Ammon's horn (tissue), 1 donor: ENCODE measurements at places on chromosomes 16 and 17.
A peak's percentile ranks its signal among the peaks of the same experiment; 100 is the strongest.

GRCh38 chr16:77949445-77949844 is 72.9 kb upstream of the CLEC3A start:
- no peak for DNase-seq

- DNase-seq, result no peak
These were observed 54.9 kb downstream of the RGS9 start for GRCh38 chr17:65191811-65192740.

DNA sequence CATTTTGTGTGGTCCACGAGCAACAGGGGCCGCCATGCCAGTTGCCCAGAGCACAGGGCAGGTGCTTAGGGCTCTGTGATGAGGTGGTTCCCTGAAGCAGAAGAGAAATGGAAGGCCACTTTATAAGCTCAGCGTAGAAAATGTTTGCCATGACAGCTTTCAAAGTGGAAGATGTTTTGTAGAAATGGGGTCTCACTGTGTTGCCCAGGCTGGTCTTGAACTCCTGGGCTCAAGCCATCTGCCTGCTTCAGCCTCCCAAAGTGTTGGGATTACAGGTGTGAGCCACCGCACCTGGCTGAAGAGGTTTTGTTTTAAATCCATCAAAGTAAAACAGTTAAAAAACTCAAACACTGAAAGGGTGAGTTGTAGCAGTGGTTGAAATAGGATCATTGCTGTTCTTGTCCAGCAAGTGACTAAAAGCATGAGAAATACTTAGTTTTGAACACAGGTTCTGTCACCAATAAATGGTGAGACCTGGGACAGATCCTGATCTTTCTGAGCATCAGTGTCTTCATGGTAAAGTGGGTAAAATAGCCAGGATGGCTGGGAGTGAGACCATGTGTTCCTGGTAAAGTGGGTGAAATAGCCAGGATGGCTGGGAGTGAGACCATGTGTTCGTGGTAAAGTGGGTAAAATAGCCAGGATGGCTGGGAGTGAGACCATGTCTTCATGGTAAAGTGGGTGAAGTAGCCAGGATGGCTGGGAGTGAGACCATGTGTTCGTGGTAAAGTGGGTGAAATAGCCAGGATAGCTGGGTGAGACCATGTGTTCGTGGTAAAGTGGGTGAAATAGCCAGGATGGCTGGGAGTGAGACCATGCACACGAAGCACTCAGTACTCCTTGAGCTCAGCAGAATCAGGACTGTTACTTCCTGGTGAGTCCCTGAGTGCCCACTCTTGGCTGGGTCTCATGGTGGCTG is 46.0 kb downstream of the BANP start:
- DNase-seq, result no peak

GRCh38 chr16:68659412-68660358 is 14.6 kb downstream of the CDH3 start:
- no peak for DNase-seq

GRCh38 chr16:50354629-50355456 is 13.9 kb downstream of the BRD7 start:
- no peak for DNase-seq

- no peak for DNase-seq
These were observed 83.1 kb upstream of the CNTNAP4 start for GRCh38 chr16:76193906-76194615.

DNA sequence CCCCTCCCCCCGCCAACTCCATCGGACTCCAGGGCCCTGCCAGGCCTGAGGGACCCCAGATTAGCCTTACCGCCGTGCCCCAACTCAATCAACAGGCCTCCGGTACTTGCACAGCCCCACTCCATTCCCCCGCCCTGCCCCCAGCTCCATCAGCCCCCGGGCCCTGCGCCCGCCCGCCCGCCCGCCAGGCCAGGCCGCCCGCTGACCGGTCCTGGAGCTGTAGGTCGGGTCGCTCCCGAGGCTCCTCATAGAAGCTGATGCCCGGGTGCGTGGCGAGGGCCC is 308 bp downstream of the GTF3C1 start:
- DNase-seq, result peak; percentile 30

GRCh38 chr16:53982631-53983042 is 278.7 kb downstream of the FTO start:
- DNase-seq, result no peak

DNA sequence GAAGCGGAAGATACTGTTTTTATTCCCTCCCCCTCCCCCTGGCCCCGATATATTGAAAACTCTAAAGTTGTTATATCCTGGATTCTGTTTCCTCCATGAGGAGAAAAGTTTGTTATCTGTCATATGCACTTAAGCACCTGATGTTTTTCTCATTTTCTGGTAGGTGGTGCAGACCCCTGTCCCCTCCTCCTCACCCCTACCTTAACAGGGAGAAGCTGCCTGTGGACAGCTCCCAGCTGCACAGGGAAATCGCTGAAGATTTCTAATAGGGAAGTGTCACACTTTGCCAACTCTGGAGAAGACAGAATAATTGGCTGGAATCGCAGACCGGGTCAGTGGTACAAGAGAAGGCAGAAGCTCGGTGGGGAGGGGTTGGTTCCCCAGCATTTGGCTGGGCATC is 45.3 kb upstream of the TOB1 start:
- no peak for DNase-seq

DNA sequence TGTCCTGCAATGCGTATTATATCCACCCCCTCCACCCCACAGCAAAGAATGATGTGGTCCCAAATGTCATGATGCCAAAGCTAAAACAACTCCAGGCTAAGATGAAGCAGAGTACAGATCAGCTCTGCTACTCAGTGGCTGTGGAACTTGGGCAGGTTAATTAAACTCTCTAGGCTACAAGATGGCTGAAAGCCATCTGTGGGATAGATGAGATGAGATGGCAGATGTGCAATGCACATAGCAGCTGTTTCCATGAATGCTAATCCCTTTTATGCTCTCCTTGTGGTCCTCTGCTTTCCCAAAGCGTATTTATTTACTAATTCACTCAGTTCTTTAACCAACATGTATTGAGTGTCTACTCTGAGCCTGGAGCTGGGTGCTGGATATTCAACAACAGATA is 114.4 kb downstream of the GRIN2A start:
- DNase-seq, result no peak

- DNase-seq, result no peak
These were observed 20.6 kb upstream of the ARHGAP17 start for GRCh38 chr16:25035494-25036405.

DNA sequence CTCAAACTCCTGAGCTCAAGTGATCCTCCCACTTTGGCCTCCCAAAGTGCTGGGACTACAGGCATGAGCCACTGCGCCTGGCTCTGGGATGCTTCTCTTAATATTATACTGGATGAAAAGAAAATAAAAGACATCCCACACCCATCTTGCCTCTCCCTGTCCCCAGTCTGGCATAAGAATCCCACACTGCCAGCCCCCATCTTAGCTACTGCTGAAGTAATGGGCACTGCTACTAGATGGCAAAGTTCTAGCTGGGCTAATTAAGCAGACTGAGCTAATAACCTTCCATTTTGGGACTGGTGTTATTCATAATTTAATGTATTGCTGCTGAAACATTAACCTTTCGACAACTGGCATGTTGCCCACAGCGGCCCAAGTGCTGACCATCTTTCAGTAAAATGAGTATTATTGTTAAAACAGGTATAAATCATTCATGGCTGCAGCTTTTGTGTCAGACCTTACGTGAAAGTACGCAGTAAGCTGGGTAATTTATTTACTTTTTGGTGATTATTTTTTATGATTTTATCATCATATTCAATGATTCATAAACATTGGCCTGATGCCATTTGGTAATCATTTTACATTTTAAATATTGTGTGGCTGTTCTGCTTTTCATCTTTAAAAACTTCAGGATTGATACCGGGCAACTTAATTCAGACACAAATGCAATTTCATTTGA is 47.4 kb upstream of the ZFHX3 start:
- no peak for DNase-seq

DNA sequence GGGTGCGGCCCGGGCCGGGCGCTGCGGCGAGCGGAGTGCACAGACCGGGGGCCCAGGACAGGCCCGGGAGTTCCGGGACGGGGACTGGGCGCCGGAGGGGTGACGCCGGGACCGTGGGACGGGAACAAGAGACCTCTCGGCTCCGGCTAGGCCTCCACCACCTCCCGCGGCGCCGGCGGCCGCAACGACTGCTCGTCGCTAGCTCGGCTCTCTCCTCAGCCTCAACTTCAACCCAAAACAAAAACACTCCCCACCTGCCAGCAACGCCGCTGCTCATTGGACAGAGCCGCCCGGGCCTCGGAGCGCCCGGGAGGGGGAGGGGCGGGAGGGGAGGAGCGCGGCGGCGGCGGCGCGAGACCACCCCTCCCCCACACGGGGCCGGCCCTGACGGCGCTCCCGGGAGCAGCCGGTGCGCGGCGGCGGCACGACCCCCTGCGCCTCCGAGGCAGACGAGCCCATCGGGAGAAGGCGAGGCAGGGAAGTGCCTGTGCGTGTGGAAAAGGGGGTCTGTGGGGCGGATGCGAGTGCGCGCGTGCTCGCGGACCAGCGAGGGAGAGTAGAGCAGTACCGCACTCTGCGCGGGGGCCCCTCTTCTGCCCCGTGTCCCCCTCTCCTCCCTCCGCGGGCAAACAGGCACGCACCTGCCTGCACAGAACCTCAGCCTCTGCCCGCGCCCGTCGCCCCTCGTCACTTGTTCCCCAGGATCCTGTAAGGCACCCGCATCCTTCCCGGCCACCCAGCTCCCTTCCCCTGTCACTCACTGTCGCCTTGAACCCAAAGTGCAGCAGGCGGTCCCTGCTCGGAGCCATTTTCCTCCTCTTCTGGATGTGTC is at the start of gene FBXL20:
TSS of gene FBXL20 (minus strand) at position 215 of the 832 bp plus-strand sequence. CDS start 224 bp downstream, outside the sequence.
- peak; percentile 91 for DNase-seq

GRCh38 chr17:76593959-76594358 is 8.3 kb upstream of the ST6GALNAC2 start:
- DNase-seq, result no peak

DNA sequence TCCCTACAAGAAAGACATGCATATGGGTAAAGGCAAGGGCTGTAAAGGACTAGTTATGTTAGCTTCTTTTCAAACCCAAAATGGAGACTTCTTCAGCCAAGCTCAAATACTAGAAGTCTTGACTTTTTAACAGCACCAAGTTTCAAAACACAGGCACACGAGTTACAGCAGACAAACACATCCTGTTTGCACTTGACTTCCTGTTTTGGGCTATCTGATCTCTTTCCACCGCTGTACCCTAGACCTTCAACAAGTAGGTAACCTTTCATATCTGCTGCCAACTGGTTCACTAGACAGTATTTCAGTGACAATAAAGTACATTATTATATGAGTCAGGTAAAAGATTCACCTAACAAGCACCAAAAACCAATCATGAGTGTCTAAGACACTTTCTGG is 12.3 kb downstream of the RFFL start:
- DNase-seq, result peak; percentile 48

GRCh38 chr17:79087428-79088143 is 13.0 kb downstream of the ENGASE start:
- peak; percentile 75 for DNase-seq

GRCh38 chr17:18344021-18344420 is 19.3 kb downstream of the SHMT1 start:
- no peak for DNase-seq

GRCh38 chr17:57752031-57752905 is 7.2 kb upstream of the CCDC182 start:
- peak; percentile 31 for DNase-seq

- DNase-seq, result no peak
These were observed 12.5 kb downstream of the RBFOX1 start for GRCh38 chr16:7344830-7345780.

GRCh38 chr17:74646231-74646630 is 22.7 kb upstream of the CD300E start:
- no peak for DNase-seq

- no peak for DNase-seq
These were observed 298.6 kb upstream of the PSMD7 start for GRCh38 chr16:73997971-73998370.

DNA sequence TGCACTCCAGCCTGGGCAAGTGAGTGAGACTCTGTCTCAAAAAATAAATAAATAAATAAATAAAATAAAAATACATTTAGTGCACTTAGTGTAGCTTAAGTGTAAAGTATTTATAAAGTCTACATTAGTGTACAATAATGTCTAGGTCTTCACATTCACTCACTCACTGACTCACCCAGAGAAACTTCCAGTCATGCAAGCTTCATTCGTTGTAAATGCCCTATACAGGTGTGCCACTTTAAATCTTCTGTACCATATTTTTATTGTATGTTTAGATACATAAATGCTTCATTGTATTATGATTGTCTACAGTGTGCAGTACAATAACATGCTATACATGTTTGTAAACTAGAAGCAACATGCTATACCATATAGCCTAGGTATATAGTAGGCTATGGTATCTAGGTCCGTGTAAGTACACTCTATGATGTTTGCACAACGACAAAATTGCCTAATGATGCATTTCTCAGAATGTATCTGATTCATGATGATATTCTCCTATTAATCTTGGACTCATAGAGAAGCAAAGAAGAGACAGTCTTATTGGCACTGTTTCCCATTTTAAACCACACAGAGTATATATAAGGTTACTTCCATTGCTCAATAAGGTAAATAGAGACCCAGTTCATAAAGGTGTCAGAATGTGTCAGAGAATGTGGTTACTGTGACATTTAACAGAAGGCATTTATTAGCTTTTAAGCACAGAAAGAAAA is 1314.9 kb downstream of the CDH11 start:
- no peak for DNase-seq

- no peak for DNase-seq
These were observed 139.5 kb downstream of the ZNF423 start for GRCh38 chr16:49716339-49716934.

DNA sequence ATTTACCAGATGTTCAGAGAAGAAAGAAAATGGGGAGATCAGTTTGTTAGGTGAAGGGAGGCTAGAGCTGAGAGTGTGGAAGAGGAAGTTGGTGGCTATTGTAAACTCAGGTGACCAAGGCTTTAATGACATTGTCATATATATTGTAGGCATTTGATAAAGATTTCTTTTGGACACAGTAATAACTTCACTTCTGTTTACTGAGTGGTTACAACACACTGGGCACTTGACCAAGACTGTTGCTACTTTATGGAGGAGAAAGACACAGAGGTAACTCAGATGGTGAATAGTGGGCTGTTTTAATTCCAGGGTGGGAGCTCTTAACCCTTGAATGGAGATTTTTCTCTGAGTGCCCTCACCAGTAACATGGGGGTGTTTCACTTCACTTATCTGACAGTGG is 46.0 kb downstream of the TNRC6A start:
- no peak for DNase-seq

DNA sequence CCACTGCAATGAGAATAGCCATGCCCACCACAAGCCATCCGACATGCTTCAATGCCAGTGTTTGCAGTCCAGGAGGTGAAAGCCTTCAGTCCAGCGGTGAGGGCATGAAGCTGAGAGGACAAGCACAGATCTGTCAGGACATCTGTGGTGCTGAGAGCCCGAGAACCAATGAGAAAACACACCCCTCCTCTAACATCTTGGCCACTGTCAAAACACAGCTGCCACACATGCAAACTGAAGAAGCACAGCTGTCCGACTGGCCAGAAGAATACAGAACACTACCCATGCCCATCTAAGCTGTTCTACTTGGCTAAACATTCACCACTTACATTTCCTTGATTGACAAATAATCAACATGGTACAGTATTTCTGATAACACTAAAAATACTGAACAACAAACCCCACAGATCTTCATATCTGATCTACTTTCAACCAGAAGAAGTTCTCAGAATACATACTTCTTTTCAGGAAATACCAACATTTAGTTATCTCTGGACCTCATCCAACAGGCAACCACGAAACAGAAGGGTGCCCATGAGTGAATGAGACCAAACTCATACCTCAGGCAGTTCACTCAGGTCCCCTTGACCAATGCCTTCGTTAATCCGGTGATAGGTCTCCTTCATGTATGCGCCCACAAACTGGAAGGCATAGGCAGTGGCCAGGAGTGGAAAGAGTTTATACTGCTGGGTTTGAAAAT is 10.2 kb upstream of the FBF1 start:
- DNase-seq, result peak; percentile 36
